ENCODE measurements at places on chromosomes 11 and 22.

GRCh38 chr11:131656179-131656838 is 285.9 kb downstream of the NTM start:
- no peak for DNase-seq

- DNase-seq = no peak
Measured at GRCh38 chr11:102932678-102933077, 22.9 kb downstream of the MMP13 start.

DNA sequence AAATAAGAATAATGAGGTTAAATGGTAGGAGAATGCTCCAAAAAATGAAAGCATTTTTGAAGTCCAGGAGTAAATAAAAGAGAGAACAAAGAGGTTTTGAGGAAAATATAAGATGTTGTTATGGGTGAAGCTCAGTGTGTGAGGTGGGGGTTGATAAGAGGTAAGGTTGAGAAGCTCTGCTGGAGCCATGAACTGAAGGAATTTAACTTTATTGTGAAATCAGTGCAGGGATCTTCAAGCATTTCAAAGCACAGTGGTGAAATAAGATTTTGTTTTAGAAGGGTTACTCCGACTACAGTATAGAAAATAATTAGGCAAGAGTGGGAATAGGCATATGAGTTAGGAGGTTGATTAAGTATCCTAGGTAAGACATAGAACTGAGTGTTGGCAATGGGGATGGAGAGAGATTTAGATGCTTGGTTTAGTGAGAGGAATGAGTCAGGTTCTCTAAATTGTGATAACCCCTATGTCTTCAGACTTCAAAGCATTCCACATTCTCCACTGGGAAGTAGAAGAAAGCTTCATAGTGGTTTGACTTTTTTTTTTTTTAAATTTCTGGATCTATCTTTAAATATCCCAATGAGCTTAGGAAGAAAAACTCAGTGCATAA is 403.2 kb downstream of the AASDHPPT start:
- no peak for DNase-seq

DNA sequence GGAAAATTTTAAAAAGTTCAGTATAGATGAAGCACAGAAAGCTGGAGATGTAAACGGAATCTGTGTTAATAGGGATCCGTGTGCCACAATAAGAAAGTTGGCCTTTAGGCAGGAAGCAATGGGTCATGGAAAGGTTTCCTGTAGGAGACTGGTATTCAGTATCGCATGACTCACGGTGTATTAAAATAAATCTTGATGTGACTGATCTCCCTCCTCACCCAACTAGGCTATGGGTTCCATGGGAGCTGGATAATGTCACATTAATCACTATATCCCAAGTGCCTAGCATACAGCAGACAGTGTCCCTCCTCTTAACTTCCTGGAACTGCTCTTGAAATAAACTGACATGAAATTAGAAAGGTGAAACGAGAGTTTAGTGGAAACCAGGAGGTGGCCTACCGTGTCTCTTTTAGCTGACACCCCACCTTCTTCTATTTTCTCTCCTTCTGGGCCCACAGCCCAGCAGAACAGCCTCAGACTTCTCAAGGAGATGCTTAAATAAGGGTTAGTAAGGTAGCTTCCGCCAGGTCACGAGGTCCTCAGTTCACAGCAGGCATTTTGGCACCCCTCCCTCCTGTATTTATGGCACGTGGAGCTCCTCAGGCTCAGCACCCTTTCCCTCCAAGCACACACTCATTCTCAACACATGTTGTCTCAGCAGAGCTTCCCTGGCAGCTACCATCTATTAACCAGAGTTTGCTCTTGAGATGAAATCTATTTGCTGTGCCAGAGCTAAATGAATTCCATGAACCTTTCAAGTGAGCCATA is 118.8 kb downstream of the NXPE2 start:
- no peak for DNase-seq

DNA sequence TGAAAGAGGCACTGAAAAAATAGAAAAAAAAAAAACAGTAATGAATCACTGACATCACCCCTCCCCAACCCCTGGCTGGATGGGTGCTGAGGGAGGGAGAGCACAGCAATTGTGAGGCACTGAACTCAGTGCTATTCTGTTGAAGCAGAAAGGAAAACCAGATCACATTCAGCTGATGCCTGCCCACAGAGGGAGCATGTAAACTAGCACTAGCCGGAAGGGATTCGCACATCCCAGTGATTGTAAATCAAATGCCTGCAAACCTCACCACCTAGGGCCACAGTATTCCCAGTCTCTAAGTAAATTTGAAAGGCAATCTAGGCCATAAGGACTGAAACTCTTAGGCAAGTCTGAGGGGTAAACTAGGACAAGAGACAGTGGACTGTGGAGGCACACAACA is 772.0 kb upstream of the CCDC179 start:
- DNase-seq = no peak

- no peak for DNase-seq
Measured at GRCh38 chr11:22884217-22884616, 23.9 kb upstream of the CCDC179 start.

DNA sequence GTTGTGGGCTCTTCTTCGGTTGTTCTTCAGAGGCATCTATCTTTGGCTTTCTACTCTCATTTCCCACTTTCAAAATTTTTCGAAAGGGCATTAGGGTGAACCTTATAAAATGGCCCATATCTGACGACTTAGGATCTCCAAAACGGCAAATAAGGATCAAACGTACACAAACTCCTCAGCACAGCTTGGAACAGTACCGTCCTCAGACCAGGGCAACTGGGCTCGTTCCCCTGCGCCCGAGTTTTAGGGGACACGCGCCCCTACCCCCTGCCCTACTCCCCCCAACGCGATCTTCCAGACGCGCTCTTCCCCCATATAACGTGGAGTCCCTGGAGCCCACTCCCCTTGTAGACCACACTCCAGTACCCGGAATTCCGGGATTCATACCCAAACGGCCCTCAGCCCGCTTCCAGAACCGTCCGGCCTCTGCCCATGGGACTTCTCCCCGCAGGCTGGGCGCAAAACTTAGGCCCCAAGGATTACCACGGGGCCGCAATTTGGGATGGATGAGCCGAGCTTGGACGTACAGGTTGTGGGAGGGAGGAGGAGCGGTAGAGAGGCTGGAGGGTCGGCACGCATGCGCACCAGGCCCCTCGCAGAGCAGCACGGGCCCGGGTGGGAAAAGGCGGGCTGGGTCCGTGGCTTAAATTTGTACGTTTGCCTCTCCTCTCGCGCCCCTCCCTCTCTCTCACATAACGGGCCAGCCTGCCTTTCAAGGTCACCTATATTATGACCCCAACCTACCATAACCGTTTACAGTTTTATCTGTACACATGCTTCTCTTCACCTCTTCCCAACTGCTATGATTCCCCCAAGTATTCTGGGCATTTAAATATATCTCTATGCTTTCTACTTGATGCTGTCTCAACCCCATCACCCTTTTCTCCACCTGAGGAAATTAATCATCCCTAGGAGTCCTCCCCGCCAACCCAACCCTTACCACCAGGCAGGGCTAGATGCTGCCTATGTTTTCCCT is 3.4 kb downstream of the CCDC89 start:
- DNase-seq = peak; percentile 21

- DNase-seq = no peak
Measured at GRCh38 chr11:5500393-5500801, 9.4 kb downstream of the UBQLN3 start.

DNA sequence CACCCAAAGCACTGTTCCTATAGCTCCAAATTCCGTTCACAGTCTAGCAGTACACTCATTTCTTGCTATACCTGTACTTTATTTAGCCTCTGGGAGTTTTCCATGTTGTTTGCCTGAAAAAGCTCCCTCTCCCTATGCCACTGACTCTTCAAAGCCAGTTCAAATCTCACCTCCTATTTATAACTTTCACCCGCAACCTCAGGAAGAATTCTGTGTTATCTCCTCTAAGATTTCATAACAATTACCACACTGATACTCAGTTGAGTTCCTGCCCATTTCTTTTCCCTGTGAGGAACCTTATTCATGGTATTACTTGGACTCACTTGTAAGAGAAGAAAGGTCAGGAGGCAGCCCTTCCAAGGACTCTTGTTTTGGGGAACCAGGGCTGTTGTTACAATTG is 25.2 kb downstream of the GDPD4 start:
- no peak for DNase-seq

- DNase-seq = no peak
Measured at GRCh38 chr11:68893282-68893681, 10.3 kb downstream of the MRPL21 start.

DNA sequence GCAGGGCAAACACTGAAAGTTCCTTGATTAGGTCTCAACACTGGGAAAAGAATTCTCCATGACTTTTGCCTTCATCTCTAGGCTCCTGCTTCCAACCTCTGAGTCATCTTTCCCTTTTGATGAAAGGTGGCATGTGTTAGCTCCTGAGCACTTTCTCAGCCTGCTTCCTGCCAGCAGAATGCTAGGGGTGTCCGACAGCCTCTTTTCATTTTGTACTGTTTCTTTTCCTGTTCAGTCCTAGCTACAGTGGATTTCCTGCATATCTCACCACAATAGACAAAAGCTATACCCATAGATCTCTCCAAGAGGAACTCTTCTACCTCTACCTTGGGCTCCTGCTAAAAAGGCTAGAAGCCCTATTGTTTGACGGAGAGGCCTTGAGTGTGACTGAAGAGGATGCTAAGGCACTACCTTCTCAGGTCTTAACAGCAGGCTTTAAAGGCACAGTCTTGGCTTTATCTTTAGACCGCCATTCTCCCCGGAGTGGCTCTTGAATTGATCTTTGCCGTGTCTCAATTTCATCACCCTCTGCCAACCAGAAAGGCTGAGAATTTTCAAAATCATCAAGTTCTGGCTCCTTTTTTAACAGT is 145.5 kb downstream of the RBFOX2 start:
- DNase-seq = no peak

DNA sequence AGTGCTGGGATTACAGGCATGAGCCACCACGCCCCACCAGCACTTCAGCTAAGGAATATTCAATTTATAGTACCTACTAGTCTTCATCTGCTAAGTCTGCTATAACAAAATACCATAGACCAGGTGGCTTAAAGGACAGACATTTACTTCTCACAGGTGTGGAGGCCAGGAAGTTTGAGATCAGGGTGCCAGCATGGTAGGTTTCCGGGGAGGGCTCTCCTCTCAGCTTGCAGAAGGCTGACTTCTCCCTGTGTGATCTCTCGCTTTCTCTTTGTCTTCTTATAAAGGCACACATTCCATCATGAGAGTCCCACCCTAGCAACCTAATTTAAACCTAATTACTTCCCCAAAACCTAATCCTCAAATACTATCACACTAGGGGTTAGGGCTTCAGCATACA is 433.0 kb downstream of the INSC start:
- no peak for DNase-seq

DNA sequence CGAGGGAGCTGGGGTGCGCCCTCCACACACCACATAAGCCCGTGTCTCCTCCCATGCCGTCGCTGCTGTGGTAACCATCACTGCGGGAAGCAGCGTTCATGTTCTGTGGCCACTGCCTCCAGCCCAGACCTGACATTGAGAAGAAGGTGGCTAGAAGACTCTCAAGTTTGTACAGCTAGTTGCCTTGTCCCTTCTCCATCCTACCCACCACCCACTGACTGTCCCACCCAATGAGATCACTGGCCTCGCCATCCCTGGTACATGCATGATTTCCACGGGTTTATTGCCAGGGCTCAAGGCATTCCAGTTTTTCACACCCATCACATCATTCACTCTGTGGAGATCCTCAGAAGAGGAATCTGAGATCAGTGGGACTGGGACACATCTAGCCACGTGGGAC is 33.0 kb downstream of the AHNAK start:
- DNase-seq = no peak

- no peak for DNase-seq
Measured at GRCh38 chr11:26777372-26777808, 55.5 kb upstream of the SLC5A12 start.

- DNase-seq = no peak
Measured at GRCh38 chr22:17906978-17907747, 117.2 kb downstream of the MICAL3 start.

GRCh38 chr11:727859-728748 is 19.2 kb upstream of the TALDO1 start:
- peak; percentile 61 for DNase-seq

DNA sequence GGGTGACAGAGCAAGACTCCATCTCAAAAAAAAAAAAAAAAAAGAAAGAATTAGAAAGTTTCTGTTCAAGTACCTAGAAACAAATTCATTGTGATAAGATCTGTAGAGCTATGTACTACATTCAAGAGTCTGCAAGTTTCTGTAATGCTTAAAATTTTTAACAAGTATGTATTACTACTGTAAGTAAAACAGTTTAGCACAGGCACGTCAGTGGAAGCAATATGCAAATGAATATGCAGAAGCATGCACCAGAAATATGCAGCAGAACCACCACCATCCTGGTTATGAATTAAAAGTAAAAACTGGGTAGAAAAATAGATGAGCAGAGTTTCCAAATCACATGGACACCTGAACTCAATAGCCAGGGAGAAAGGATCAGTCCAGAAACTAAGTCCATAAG is 19.3 kb downstream of the SBF2 start:
- DNase-seq = no peak

GRCh38 chr11:62885137-62885750 is 4.5 kb downstream of the SLC3A2 start:
- DNase-seq = no peak

GRCh38 chr11:92504534-92504933 is 279.9 kb downstream of the FAT3 start:
- no peak for DNase-seq

DNA sequence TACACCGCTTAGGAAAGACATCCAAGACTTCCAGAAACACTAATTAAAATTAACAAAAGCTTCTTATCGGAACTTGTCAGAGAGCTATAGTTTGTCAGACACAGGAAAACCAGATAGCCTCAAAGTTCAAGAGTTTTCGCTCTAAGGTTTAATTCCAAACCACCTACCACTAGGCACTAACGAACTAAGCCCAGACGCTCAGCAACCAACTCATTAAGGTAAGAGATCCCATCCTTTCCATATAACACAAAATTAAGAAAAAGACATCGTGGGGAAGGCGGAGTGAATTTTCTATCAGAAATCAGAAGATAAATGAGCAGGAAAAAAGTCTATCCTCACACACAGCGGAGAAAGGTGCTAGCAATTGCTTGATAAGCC is 382 bp downstream of the IMMP1L start:
- DNase-seq = no peak

DNA sequence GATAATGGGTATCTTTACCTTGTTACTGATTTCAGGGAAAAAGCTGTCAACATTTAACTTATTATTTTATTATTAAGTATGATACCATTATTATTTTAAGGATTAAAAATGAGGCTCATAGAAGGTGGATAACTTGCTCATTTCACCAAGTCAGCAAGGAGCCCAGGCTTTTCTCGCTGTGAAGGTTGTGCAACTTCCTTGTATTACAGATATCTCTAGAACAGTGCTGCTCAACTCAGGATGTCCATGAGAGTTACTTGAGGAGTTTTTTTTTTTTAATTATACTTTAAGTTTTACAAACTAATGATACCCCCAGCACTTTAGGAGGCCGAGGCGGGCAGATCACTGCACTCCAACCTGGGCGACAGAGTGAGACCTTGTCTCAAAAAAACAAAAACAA is 98.2 kb downstream of the INSC start:
- DNase-seq = no peak

DNA sequence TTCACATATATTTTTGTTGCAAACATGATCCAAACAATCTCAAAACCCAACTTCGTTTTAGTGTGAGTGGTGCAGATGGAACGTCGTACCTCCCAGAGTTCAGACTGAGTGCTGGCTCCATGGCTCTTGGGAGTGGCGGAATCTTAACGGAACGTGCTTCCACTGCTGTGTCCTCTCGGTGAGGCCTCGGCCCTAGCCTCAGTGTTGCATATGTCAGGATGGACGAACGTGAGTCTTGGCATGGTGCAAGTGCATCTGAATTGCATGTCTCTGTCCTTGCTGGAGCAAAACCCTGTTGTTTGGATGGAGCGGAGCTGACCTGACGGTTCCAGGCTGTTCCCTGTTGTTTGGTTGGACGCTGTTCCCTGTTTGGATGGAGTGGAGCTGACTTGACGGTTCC is 306.8 kb downstream of the TBC1D22A start:
- no peak for DNase-seq

Measured in activated T-helper 1 cell treated with Interleukin-2 at 50 U/mL for 16 hours (primary cell).